ENCODE measurements at places on chromosomes 7 and 10. TPM values are rescaled to one million over a fixed set of nuclear protein-coding genes. Genes with fewer than 3 reads are reported as not detected.

GRCh38 chr7:69630292-69630691 is 32.0 kb downstream of the AUTS2 start:
- DNase-seq: no peak

The SLC13A1 gene
- not detected for total RNA-seq

DNA sequence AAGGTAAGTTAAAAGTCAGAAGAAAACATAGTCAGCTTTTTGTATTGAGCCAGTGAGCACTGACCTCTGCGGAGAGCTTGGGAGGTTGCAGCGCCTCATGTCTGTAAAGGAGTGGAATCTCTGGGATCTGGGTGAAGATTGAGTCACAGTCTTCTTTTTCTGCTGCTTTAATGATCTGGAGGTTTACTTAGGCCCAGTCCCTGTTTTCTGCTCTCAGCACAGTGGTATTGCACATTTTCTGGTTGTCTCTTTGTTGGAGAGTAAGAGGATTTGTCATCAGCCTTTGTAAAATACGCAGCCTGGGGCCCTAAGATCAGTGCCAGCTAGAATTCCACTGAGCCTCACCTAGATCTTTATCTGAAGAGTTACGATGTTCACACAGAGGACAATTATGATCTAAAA is 58.3 kb upstream of the GJD4 start:
- DNase-seq: no peak

The CTAGE8 gene
- 6.1 TPM for total RNA-seq

The PCLO gene
- total RNA-seq: 2.4 TPM

All from HCT116 (cell line).